ENCODE measurements at places on chromosomes 7 and 10.

GRCh38 chr7:138663725-138664710 is 37.1 kb downstream of the SVOPL start:
- no peak for DNase-seq

- no peak for DNase-seq
Observed at GRCh38 chr10:101828766-101829551, 10.7 kb upstream of the OGA start.

DNA sequence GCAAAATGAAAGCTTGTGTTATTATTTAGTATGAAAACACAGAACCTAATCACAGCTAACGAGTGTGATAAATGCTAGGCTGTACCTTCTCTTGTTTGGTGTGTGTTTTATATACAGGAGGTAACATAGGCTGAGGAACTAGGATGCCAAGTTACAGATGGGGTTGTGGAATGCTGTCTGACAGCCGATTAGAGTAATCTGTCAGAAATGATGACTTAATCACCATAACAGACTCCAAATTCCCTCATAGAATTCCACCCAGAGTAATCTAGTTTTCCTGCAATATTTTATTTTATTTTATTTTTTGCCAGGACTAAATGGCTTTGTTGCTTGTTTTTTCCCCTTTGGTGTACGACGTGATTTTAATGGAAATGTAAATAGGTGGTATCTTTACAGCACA is 221.2 kb downstream of the CELF2 start:
- no peak for DNase-seq

GRCh38 chr7:94135180-94135579 is 131.0 kb upstream of the BET1 start:
- DNase-seq: no peak

DNA sequence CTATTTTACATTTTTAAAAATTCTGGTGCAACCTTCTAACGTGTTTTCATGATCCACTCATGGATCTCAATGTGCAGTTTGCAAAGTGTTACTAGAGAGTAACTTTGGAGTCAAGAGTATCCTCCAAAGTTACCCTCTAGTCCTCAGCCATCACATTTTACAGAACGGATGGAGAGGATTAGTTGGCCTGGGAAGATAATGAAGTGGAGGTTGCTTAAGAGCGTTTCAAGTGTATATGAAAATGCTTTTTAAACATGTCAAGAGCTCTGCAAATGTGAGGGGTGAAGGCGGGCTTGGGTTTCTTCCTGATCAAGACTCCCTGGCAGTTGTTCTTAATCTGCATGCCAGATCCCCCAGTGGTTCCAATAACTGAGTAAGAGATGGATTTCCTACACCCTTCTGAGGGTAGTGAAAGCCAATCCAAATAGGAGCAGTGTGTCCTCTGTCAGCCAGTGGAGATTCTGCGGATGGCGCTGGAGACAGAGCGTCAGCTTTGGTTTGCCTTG is 299.4 kb upstream of the NPVF start:
- DNase-seq: no peak
